ENCODE measurements at places on chromosomes 6 and 20.

GRCh38 chr6:16974387-16974673, 127.5 kb upstream of the STMND1 start:
- no peak for DNase-seq

GRCh38 chr20:50534567-50534966, 24.4 kb downstream of the PTPN1 start:
- no peak for DNase-seq

DNA sequence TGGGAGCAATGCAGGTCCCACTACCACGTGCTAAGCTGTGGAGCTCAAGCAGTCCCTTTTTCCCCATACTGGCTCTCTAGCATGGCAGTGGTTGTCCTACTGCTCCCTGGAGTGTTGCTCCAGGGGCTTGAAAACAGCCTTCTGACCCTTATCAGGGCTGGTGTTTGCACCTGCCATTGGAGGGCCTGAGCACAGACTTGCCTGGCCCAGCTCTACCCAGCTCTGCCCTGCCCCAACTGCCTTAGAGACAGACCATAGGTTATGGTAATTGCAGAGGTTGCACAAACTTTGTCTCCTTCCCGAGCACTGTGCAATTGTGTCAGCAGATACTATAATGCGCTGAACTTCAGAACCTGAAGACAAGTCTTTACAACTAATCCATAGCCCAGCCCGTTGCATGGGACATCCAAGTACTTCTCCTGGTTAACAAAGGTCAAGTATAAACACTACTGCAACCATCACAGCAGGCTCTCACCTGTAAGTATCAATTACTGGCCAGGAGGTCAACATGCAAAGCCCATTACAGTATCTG, 58.7 kb downstream of the PDSS2 start:
- DNase-seq = no peak

- DNase-seq = no peak
These were observed 40.5 kb upstream of the VEGFA start for GRCh38 chr6:43729537-43729936.

GRCh38 chr6:92864966-92865555, 554.3 kb downstream of the EPHA7 start:
- DNase-seq = no peak

- DNase-seq = no peak
These were observed 175.0 kb downstream of the HAO1 start for GRCh38 chr20:7765221-7765620.

DNA sequence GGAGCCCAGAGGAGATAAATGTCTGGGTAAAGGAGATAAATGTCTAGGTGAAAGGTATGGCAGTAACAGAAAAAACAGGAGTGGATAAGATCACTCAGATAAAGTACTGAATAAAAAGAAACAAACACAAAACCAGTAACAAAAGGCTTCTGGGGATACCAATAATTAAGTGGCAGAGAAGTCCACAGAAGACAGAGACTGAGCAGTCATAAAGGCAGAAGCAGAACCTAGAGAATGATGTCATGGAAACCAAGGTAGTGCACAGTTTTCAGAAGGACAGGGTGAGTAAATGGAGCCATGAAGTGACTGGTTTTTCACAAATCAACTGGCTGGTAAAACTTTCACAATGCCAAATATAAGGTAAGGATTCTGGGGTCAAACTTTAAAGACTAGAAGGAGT, 80.9 kb upstream of the PLN start:
- DNase-seq = no peak

GRCh38 chr6:4598384-4598995, 177.7 kb upstream of the CDYL start:
- no peak for DNase-seq

DNA sequence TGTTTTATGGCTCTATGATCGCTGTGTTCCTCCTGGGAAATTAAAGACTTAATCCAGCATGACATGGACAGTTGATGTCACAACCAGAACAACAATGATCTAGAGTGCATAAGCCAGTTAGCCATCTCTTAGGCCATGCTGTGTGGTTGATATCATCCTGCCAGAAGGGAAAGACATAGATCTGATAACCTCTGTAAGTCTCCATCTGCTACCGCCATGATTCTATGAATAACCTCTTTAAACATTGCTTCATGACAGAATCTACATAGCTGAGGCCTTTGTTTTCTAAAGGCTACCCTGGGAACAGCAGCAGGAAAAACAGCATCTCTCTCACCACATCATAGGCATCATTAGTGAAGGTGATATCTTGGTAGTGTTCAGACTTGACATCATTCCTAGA, 117.6 kb upstream of the PHACTR1 start:
- no peak for DNase-seq

GRCh38 chr6:122869437-122870024, 80.5 kb downstream of the SMPDL3A start:
- DNase-seq = peak; percentile 47

- no peak for DNase-seq
These were observed 109.0 kb downstream of the SULF2 start for GRCh38 chr20:47676219-47676721.

DNA sequence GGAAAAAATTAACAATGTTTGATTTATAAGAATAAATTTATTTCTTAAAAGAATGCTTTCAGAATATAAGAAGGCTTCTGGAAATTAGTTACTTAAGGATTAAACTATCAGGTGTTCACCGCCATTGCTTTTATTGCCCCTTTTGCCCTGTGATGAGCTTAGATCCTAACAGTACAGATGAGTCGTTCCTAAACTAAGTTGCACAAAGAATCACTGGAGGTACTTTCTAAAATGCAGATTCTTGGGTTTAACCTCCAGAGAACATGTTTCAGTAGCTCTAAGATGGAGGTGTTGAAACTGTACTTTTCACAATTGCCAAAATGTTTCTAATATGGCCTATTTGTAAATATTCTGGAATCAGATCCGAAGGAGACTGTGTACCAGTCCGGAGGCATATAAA, 211.9 kb downstream of the GMDS start:
- no peak for DNase-seq

Data from retina (tissue), 1 donor.